Foreskin keratinocyte (primary cell): ENCODE measurements at places on chromosomes 5 and 9. TPM values are rescaled to one million over a fixed set of nuclear protein-coding genes. Genes with fewer than 3 reads are reported as not detected.

Gene PRRT1B
- polyA plus RNA-seq = not detected in 2 replicates

Gene FYB1
- polyA plus RNA-seq = not detected in 2 replicates

Gene CYSRT1
- polyA plus RNA-seq = 1.0 and 1.4 TPM in 2 replicates

Gene VCP
- polyA plus RNA-seq = 255 and 261 TPM in 2 replicates

Gene PTAR1
- polyA plus RNA-seq = 3.6 TPM in 2 replicates

Gene BRINP1
- 0.03 TPM in 2 replicates for polyA plus RNA-seq

DNA sequence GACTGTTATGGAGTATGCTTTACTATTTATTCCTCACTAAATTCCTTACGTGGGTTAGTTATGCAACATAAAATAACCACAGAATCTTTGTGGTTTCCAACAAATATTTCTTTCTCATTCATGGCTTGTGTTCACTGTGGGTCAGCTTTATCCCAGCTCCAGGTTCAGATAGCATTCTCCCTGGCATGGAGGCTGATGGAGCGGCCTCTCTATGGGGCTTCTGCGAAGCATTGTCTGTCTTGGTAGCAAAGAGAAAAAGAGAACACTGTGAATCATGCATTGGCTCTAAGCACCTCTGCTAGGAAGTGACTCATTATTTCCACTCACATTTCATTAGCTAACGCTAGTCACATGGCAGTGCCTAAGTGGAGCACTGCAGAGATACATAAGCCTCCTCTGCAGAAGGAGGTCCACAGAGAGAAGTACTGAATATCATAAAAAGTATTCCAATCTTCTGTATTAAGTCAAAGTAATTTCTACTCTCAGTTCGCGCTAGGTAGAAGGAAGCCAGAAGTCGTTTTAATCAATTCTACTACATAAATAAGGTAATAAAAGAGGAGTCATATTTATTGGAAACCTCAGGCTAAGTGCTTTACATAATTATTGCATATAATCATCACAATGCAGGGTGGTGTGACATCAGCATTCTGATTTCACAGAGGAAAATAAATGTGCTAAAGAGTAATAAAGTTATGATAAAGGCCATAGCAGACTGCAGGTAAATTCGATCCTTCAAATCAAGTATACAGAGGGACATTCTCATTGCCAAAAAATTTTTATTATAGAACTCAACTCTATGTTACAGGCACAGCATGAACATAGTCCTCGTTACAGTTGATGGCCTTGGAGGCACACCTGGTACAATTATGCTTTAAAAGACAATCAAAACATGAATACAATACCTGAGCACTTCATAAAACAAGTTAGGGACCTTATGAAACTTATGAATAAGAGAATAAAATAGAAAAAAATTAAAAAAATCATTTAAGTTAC, 531.1 kb downstream of the CETN3 start:
- DNase-seq = peak; percentile 70

DNA sequence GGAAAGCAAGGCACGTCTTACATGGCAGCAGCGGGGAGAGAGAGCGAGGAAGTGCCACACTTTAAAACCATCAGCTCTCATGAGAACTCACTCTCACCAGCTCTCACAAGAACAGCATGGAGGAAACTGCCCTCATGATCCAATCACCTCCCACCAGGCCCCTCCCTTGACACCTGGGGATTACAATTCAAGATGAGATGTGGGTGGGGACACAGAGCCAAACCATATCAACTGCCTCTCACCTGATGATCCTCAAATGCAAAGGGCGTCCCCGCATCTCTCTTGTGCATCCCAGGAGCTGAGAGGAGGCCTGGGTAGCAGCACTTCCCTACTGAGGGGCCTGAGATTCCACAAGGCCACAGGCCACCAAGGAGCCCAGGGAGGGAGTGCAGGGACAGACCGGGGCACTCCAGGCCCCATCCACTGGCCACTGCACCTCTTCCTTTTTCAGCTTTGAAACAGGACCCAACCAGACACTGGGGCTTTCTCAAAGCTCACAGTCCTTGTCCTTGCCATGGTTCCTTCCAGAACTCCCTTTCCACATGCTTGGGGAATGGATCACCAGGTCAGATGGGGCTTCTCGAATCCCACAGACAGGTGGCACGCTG, 54.5 kb upstream of the IL17B start:
- no peak for DNase-seq

- no peak for DNase-seq
These were observed at the start of gene FST for GRCh38 chr5:53480416-53481158. Gene FST (plus strand): TSS chr5:53480629. CDS start chr5:53480792, 163 bp downstream.

- no peak for DNase-seq
These were observed 49.5 kb downstream of the SEMA4D start for GRCh38 chr9:89448381-89448780.

GRCh38 chr9:120396418-120396817, 183.5 kb downstream of the CDK5RAP2 start:
- DNase-seq = no peak
